ENCODE measurements at places on chromosomes 13 and 19.

DNA sequence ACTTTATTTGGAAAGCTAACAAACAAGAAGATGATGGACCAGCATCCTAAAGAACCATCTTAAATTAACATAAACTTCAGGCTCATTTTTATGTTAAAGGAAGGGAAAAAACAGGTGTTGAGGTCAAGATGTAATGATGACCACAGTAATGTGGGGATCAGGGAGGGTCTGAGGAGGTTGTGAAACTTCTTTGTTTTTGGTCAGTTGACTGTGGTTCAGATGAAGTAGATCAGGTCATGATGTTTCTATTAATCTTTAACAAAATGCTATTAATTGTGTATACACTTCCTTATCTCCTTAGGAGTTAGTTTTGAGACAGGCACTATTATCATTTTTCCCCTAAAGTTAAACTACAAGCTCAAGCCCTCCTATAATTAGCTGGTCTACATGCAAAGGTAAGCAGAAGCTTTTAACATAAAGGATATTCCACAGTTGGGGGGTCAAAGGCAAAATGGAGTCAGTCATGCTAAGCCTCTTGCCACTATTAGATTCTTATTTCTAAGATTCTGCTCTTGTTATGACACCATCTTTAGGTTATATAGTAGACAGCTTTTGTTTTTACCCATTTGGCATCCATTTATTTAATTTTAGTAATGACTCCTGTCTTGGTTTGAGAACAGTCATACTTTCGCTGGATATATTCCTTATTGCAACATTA lies 800.1 kb upstream of the PCDH9 start:
- no peak for DNase-seq

GRCh38 chr19:14081797-14082674 lies 3.5 kb downstream of the C19orf67 start:
- no peak for DNase-seq

GRCh38 chr19:52987221-52987620 lies 24.5 kb upstream of the ZNF816 start:
- DNase-seq: no peak

GRCh38 chr13:112727581-112727980 lies 37.7 kb downstream of the ATP11A start:
- no peak for DNase-seq

DNA sequence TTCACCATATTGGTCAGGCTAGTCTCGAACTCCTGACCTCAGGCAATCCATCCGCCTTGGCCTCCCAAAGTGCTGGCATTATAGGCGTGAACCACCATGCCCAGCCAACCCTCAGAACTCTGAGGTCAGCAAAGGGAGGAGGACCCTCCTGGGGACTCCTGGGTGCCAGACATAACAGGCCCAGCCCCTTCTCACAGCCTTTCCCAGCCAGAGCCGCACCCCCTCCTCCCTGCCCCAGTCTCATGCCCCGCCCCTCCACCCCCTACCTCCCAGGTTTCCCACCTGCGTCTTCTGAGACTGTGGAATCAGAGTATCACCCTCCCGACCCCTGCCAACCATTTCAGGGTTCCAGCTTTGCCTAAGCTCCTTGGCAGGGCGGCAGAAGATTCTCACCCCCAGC lies 5.2 kb downstream of the IGLON5 start:
- no peak for DNase-seq

DNA sequence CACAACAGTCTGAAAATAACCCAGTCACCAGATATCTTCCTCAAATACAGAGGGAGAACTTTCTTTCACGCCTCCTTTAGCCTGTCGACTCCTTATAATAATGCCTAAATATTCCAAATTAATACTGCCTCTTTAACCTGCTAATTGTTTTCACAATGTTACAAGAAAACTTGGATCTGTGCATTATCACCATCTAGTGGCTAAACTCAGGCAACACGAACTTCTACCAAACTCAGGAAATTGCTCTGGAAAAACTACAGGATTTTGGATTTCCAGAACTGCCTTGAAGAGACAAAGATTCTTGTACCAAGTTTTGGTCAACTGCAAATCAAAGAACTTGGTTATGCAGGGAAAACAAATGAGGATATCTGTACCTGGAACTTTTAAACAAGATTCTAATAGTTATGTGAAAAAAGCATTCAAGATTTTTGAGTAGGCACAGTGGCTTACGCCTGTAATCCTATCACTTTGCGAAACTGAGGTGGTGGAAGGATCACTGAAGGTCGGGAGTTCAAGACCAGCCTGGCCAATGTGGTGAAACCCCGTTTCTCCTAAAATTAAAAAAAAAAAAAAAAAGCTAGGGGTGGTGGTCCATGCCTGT lies 10.8 kb downstream of the CLN5 start:
- peak; percentile 27 for DNase-seq

GRCh38 chr19:41434450-41434849 lies 5.3 kb downstream of the DMAC2 start:
- no peak for DNase-seq

- peak; percentile 91 for DNase-seq
Measured at GRCh38 chr13:44237276-44237767, 136.3 kb upstream of the SERP2 start.

GRCh38 chr19:11242864-11243797 lies 3.7 kb downstream of the ANGPTL8 start:
- DNase-seq: peak; percentile 66

- peak; percentile 86 for DNase-seq
Measured at GRCh38 chr13:35600137-35600536, 123.6 kb upstream of the MAB21L1 start.

DNA sequence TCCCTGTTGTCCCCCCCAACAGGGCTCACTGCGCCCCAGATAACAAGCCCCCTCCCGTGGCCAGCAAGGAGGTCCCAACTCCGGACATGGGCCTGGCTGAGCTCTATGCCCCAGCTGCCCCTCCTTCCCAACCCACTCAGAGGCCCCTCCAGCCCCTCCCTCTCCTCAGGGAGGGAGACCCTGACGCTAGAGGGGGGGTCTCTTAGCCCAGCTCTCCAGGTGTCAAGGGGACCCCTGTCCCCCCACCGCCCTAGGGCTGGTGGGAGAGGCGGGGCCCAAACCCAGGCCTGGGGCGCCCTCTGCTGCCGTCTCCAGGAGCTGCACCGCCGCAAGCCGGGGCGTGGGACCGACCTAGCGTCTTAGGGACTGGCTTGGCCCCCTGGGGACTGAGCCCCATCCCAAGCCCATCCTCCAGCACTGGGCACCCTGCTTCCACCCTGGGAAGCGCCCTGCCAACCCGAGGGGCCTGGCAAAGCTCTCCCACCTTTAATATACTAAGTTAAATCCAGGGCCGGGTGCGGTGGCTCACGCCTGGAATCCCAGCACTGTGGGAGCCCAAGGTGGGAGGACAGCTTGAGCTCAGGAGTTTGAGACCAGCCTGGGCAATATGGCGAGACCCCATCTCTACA lies 1.4 kb downstream of the GRIN3B start:
- peak; percentile 27 for DNase-seq

DNA sequence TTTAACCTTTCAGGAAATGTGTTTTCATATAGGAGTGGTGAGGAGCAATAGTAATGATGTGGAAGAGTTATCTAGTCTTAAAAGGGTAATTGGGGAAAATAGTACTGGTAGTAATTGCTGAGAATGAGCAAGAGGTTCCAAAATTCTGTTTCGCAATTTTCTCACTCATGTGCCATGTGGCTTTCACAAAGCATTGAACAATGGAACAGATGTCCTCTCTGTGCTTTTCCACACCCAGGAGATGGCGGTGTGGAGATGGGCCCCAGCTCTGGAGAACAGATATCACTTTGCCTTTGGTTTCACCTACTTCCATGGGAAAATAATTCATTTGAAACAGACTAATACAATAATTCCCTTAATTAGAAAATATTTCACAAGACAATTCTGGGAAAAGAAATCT lies 170.0 kb upstream of the SLC10A2 start:
- DNase-seq: peak; percentile 3

GRCh38 chr13:95605448-95606125 lies 38.9 kb downstream of the DZIP1 start:
- DNase-seq: no peak

All from fibroblast of skin of scalp (primary cell).